ENCODE measurements at places on chromosomes 2 and 18.

DNA sequence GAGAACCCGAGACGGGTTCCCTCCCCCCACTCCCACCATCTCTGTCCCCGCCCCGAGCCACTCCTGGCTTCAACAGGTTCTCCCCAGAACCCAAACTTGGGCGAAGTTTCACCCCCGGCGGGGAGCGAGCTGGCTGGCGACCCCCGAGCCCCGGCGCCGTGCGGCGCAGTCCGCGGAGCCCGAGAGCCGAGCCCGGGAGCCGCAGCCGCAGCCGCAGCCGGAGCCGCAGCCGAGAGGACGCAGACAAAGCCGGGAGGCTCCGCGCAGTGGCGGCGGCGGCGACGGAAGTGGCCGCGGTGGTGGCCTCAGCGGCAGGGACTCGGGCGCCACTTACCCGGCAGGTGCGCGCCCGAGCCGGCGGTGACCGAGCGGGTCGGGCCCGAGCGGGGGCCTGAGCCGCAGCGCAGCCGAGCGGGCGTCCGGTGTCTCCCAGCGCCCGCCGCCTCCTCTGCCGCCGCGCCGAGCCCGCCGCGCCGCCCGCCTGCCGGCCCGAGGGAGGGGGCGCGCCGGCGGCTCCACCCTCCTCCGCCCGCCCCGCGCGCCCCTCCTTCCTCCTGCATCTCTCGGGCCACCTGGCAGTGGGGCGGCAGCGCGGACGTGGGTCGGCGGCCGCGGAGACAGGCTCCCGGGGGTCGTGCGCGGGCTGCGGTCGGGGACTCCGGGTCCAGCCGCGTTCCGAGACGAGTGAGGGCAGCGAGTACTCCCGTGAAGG, at the start of gene ECEL1:
Gene ECEL1, minus strand, starts transcription at position 450 of the 712 bp plus-strand sequence. CDS start 1,181 bp downstream, outside the sequence.
- no peak for DNase-seq

- no peak for DNase-seq
These were observed 396.3 kb downstream of the IRS1 start for GRCh38 chr2:226403369-226403768.

DNA sequence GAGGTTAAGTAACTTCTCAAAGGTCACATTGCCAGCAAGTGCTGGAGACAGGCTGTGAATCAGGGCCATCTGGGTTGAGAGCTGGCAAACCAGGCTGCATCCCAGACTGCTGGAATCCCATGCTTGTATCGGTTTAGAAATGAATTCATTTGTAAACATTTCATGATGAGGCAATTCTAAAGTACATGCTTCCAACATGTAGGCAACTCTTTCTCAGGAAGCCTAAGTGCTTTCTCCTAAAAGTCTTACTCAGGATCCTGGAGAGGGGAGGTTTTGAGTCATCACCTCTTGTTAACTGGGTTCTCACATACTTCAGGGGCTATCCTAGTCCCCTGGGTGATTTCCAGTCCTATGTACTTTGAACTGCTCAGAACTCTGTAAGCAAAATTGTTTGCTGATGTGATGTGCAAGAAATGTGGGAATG, 416.5 kb downstream of the MEIS1 start:
- DNase-seq = no peak

- DNase-seq = no peak
These were observed 191.0 kb downstream of the ZEB2 start for GRCh38 chr2:144328938-144329337.

- DNase-seq = no peak
These were observed 824.2 kb upstream of the FAM98A start for GRCh38 chr2:34423301-34423700.

GRCh38 chr18:13457327-13457726, 238.8 kb downstream of the LDLRAD4 start:
- no peak for DNase-seq

DNA sequence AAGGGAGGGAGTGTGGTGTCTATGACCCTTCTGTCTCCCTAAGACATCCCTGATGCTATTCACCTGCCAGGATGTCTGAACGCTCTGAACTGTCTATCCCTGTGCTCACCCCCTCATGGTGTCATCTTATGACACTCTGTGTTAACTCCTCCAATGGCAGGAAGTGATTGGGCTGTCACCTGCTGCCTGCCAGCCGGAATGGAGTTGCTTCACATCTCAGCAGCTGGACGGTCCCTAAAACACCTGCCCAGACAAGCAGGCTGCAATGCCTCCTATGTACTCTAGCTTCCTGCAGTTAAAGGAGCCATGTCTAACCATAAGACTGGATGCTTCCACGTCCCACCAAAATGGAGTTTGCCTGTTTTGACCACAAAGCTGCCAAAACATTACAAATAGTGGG, 99.9 kb downstream of the CPO start:
- no peak for DNase-seq

- DNase-seq = no peak
These were observed 66.0 kb downstream of the ST3GAL5 start for GRCh38 chr2:85822766-85823165.

DNA sequence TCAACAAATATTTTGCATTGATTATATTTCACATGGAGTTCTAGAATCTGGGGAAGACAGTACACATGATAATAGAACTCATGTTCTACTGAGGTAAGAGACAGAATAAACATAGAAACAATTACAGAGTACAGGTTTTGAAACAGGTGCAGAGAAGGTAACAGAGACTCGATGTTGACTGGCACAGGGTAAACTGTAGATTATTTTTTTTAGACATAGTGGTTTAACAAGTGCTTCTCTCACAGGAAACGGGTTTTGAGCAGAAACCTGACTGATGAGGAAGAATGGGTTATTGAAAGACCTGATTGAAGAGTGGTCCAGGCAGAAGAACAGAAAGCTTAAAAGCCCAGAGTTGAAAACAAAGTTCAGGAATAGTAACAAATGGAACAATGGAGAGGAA, 1002.5 kb upstream of the FAM98A start:
- no peak for DNase-seq

DNA sequence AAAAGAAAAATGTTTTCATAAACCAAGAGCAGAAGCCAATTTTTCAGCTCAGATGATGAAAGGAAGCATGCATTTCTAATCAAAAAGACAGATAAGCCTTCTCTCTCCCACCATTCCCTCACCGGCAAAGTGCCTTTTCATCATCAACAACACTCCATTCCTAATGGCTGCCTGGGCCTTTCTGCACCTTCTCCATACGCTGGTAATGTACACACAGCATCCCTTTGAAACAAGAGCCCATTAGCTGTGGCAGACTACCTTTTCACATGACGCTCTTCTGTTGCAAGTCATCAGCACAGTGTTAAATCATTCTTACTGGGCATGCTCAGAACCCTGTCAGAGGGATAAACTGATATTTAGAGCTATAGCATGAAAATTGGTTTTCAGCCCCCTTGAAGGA, 408.9 kb downstream of the MEIS1 start:
- no peak for DNase-seq

DNA sequence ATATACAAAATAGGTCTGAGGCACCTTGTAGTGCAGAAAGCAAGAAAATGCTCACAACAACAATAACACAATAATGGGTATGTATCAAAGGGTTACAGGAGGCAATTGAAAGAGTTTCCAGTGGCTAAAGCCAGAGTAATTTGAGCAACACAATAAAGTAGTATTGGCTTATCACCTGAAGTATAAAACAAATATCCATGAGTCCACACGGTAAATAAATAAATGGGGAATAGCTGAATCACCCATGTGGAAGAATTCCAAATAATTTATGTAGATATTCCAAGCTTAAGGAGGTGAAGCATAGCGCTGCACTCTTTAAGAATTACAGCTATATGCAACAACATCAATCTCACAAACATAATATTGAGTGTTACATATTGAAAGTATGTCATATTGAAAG, 110.8 kb downstream of the AFF3 start:
- DNase-seq = no peak

DNA sequence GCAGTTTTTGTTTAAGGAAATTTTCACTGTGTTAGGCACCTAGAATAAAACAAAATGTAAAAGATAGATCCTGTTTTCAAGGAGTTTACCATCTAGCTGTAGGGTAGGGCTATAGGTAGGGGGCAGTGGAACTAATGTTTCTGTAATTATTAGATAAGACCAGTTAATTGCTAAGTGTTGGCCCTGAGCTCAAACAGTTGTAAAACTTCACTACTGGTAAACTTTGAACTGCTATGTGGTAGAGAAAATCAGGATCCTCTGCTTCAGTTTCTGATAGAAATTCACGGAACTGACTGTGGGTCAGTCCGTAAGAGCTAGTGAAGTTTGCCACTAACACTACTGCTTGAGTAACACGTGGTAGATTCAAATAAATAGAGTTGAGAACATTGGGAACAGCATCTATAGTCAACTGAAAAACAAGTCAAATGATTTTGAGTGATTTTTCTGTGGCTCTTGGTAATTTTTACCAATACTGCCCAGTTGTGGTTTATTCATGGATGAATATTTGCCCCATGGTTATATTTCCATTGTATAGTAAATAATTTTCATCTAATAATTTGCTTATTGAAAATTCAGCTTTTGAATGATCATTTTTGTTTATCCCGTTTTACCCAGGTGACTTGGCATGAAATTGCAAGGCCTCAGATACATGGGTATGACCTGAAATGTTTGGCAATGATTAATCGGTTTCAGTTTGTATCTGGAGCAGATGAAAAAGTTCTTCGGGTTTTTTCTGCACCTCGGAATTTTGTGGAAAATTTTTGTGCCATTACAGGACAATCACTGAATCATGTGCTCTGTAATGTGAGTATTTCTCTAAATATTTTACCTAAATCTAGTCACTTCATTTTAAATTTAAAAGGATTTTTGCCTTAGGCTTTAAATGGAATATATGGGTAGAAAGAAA, 26.4 kb downstream of the ELP2 start:
- DNase-seq = no peak

DNA sequence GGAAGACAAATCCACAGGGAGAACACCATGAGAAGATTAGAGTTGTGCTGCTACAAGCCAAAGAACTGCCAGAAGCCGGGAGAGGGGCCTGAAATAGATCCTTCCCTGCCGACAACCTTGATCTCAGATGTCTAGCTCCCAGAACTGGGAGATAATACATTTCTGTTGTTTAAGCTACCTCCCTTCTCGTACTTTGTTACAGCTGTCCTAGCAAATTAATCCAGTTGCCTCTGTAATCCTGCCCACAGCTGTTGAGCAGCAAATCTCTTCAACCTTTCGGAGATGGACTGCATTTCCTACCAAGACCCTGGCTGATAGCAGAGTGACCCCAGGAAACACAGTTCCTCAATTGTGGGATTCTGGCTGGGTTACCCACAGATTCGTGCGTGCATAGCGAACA, 2.6 kb upstream of the TBC1D8 start:
- DNase-seq = no peak

DNA sequence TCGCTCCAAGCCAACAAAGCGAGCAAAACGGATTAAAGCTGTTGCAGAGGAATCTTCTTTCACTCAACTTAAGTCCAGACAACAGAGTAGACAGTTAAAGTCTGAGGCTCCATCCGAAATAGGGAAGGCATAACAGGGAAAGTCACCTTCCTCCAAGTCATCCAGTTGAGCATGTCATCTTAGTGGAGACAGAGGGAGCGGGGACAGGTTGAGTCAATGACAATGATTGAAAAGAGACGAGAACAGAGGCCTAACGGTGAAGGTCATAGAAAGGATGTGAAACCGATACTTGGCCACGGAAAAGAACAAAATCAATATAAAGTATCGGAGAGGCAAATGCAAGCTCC, 455 bp downstream of the C18orf32 start:
- no peak for DNase-seq

DNA sequence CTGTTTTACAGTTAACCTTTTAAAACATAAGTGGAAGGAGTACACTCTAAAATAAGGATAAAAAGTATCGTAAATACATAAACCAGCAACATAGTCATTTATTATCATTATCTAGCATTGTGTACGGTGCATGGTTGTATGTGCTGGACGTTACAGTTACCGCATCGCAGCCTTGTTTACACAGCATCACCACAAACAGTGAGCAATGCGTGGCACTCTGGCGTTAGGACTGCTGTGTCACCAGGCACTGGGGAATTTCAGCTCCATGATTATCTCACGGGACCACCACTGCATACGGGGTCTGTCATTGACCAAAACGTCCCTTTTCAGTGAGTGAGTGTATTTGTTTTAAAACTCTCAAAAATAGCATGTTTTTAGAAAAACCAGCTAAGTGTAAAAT, 103.0 kb upstream of the SNTG2 start:
- DNase-seq = no peak

DNA sequence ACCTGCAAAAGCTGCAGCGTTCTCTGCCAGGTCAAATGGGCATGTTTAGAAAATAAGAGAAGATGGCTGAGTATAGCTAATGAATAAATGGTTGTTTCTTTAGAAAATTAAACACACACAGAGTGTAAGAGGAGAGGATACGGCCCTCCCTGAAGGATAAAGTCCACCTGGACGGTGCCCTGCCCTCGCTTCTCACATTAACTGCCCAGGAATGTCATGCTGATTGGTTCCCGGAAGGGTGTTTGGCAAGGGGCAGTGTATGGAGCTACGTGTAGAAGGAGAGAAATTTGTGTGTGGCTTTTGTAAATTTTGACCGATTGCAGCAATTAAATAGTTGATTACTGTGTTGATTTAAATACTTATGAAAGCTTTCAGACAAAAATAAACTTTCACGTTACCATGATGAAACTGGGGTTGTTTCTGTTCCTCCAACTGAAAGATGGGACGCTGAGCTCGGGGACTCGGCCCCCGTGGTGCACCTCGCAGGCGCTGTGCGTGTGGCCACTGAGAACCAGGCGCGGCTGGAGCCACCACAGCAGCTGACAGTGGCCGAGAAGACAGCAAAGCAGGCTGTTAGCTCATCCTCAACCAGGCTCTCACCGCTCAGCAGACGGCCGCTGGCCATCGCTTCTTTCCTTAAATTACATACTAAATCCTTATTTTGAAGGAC, 22.7 kb downstream of the MPPE1 start:
- DNase-seq = no peak

DNA sequence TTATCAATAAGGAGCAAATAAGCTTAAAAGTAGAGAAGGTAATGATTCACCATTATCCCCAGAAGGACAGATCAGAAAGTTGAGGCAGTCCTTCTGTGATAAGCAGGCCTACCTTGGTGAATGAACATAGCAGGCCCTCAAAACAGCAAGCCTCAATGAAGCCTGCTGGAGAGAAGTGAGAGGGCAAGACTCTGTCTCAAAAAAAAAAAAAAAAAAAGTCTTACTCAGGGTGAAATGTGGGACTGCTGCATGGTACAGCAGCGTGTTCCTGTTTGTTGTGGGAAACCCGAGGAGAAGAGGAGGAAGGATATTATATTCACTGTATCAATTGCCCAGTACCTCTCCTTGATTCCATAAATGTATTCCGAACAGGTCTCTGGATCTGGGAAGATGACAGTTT, 8.7 kb upstream of the HAT1 start:
- DNase-seq = no peak

DNA sequence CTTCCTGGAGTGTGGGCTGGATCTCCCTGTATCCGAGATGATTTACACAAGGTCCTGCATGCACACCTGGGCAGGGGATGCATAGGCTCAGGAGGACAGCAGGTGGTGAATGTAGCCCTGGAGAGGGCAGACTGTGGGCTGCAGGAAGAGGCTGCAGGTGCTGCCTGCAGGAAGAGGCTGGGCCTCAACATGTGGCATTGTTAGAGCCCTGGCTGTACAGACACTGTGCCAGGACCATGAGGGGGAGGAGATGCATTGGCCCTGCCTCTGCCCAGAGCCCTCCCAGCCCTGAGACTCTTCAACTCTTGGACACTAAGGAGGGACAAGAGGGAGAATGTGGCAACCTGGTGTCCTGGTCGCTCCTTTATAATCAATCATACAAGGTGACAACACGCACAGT, 392.8 kb downstream of the TNS1 start:
- no peak for DNase-seq

All from T-helper 1 cell (primary cell).